ENCODE measurements at places on chromosomes 12 and 14. TPM values are rescaled to one million over a fixed set of nuclear protein-coding genes. Genes with fewer than 3 reads are reported as not detected.

The SPIC gene
- not detected for total RNA-seq

The REP15 gene
- total RNA-seq, result 0.46 TPM

The TMEM132C gene
- total RNA-seq, result not detected

The OAS2 gene
- total RNA-seq, result 62.2 TPM

The NINJ2 gene
- total RNA-seq, result 2.5 TPM

The ATF1 gene
- 42.8 TPM for total RNA-seq

The SNRPF gene
- total RNA-seq, result 19.3 TPM

The IFNG-AS1 gene
- total RNA-seq, result 2.0 TPM

The PROX2 gene
- total RNA-seq, result 0.10 TPM

The KRT72 gene
- total RNA-seq, result 28.7 TPM

The TMPRSS12 gene
- total RNA-seq, result not detected

The NRXN3 gene
- total RNA-seq, result not detected

The TXNDC16 gene
- total RNA-seq, result 9.0 TPM

The CDK4 gene
- 47.0 TPM for total RNA-seq

- no peak for DNase-seq
These were observed 112.3 kb upstream of the KRR1 start for GRCh38 chr12:75623631-75624154.

- no peak for DNase-seq
These were observed 89.5 kb upstream of the SLC38A2 start for GRCh38 chr12:46461907-46462640.

- no peak for DNase-seq
These were observed 10.0 kb upstream of the NRDE2 start for GRCh38 chr14:90341784-90342183.

DNA sequence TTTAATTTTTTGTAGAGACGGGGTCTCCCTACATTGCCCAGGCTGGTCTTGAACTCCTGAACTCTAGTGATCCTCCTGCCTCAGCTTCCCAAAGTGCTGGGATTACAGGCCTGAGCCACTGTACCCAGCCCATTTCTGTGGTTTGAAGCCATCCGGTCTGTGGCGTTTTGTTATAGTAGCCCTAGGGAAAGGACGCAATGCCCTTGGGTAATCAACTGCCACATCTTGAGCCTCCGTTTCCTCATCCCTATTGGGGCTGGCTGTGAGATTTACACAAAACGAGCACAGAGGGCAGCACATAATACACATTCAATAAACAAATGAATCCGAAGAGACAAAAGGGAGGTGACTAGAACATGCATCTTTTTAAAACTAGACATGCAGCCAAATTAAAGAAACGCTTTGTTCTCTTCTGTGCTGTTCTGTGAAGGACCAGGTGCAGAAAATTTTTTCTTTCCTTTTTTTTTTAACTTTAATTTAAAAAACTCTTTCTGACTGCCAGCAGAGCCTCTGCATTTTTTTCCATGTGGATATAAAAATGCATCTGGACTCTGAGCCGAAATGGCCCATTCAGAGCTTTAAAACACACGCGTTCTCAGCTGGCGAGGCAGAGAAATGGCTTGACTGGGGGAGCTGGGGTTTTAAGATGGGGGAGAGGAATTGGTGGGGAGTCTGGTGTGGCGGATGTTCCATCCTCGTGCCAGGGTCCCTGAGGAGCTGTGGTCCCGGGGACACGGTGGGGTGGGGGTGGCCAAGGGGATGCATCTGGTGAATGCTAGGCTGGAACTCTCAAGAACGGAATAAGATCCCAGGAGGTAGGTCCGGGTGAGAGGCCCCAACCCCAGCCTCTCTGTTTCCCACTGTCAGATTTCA is 119.0 kb downstream of the RBM19 start:
- no peak for DNase-seq

- DNase-seq, result peak; percentile 5
These were observed 303 bp downstream of the SAMD4A start for GRCh38 chr14:54567224-54567638.

GRCh38 chr14:101810897-101811621 is 49.5 kb downstream of the PPP2R5C start:
- no peak for DNase-seq

GRCh38 chr12:131766382-131767107 is 55.7 kb downstream of the SFSWAP start:
- no peak for DNase-seq

GRCh38 chr14:101948666-101949216 is 15.6 kb upstream of the DYNC1H1 start:
- no peak for DNase-seq

GRCh38 chr12:105713606-105714305 is 383.3 kb downstream of the C12orf75 start:
- DNase-seq, result no peak

DNA sequence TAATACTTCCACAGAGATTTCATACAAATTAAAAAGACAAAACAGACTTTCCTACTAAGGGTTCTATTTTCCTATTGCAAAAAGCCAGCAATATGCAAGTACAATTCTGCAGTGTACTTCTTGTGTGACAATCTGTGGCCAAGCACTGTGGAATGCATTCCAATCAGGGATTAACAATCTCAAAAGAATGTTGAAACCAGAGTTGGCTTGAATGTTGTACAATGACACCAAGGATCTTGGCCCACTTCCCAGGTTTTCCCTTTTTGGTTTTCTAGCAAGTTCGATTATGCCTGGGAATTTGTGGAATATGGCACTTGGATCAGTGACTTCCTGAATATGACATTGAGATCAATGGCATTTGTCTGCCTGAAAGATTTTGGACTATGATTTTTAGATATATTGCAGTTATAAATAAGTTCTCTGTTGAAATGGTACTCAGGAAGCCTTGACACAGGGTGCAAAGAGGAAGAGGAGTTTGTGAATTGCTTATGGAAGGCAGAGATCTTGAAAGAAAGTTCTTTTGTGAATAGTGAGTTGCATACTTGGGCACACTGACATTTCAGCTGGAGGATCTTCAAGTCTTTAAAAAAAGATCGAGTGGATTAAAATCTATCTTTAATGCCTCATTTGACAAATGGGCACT is 81.4 kb upstream of the FERMT2 start:
- DNase-seq, result no peak

GRCh38 chr14:103195828-103196615 is 72.8 kb downstream of the TNFAIP2 start:
- DNase-seq, result no peak

DNA sequence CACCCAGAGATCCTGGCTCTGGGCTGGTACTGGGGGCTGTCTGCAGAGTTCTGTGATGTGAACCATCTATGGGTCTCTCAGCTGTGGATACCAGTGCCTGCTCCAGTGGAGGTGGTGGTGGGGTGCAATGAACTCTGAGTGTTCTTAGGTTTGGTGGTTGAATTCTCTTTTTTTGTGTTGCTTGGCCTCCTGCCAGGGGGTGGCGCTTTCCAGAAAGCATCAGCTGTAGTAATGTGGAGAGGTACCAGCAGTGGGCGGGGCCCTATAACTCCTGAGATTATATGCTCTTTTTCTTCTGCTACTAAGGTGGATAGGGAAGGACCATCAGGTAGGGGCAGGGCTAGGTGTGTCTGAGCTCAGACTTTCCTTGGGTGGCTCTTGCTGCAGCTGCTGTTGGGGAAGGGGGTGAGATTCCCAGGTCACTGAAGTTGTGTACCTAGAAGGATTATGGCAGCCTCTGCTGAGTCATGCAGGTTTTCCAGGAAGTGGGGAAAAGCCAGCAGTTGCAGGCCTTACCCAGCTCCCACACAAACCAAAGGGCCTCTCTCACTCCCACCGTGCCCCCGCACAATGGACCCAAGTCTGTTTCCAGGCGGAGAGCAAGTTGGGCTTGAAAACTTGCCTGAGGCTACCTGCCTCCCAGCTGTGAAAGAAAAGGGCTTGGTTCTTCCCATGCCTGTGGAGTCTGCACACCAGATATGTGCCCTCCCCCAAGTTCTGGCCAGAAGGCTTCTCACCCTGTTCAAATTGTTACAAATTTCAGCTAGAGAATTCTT is 18.6 kb downstream of the CCER1 start:
- no peak for DNase-seq

GRCh38 chr14:61334197-61334701 is 12.9 kb downstream of the PRKCH start:
- DNase-seq, result no peak

GRCh38 chr12:6708960-6709394 is 8.4 kb upstream of the PIANP start:
- DNase-seq, result no peak

GRCh38 chr14:37399517-37399916 is 195.5 kb downstream of the FOXA1 start:
- no peak for DNase-seq

DNA sequence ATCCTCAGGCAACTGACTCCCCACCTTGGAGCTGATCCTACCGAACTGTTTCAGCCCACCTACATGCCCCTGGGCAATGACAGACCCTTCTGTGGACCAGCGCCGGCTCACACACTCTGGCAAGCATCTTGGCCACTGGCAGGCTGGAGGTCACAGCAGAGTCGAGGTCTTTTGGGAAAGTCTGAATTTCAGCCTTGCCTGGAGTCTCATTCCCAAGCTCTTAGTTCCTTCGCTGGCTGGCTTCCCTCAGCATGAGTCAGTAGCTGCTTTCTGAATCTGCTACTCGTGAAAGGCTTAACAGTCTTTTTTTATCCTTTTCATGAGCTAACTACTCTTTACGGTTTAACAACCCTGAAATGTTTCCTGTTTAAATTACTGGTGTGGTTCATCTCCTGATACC is 44.5 kb downstream of the ASCL4 start:
- DNase-seq, result no peak

DNA sequence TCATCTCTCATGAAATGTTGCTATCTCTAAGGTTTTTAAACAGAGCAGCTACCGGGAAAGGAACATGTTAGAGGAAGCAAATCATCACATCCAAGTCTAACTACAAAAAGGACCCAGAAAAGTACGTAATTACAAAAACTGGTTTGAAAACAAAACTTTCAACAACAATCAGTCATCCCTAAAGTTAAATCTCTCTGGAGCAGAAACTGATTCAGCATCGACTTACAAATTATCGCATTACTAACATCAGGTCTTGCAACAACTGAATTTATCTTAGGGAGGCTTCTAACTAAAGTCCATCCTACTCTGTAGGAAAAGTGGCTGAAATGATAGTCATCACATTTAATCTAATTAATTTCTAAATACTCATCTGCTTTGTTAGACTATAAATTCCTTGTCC is 137.0 kb downstream of the MED13L start:
- DNase-seq, result no peak

GRCh38 chr14:29161593-29161992 is 395.0 kb downstream of the FOXG1 start:
- DNase-seq, result no peak

- DNase-seq, result no peak
These were observed at the start of gene CLEC7A for GRCh38 chr12:10130042-10130441. TSS of gene CLEC7A (minus strand) at chr12:10130199. CDS start at chr12:10130082, 117 bp downstream.

- no peak for DNase-seq
These were observed 179.6 kb downstream of the TMTC2 start for GRCh38 chr12:82866227-82866775.

DNA sequence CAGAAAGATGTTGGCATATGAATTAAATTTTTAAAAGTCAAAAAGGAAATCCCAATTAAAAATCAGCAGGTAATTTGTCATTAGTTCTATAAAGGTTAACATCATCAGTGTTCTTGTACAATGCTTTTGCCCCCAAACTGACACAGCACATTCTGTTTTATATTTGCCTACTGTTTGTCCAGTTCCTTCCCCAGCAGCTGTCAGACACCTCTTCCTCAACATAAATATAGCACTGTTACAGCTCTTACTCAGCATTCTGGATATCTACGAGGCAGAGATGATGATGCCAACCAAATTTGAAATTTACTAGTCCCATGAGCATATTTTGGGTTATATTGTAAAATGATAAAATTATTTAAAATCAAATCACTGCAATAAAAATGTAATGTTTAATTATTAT is 124.6 kb downstream of the SINHCAF start:
- DNase-seq, result no peak

- peak; percentile 24 for DNase-seq
These were observed 947 bp downstream of the AEBP2 start for GRCh38 chr12:19440019-19440858.

DNA sequence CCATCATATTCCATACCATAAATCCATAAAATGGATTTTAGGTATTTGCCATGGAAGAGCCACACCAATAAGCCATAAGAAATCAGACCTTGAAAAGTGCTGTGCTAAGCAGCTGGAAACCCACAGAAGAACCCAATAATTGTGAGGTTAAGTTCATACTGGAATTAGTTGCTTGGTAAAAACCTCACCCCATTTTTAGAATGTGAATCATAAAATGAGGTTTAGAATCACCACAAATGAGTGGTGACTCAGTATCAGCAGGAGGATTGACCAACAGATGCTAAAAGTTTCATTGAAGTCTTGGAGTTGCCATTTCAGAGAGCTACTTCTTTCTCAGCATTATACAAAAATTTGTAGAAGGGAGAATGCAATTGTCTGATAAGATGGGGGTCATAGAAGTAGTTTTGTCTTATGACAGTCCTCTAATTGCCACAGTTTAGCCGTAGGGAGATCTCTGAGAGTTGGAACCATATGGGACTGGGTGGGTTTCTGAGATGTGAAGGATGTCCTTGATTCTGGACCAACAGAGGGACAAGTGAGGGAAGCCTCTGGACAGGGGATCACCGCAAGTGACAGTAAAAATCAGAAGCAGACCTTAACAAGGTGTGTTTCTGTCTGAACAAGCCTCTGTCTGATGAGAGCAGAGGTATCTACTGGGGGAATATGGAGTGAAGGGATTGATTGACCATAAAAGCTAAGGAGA is 1.4 kb upstream of the STON2 start:
- DNase-seq, result no peak

DNA sequence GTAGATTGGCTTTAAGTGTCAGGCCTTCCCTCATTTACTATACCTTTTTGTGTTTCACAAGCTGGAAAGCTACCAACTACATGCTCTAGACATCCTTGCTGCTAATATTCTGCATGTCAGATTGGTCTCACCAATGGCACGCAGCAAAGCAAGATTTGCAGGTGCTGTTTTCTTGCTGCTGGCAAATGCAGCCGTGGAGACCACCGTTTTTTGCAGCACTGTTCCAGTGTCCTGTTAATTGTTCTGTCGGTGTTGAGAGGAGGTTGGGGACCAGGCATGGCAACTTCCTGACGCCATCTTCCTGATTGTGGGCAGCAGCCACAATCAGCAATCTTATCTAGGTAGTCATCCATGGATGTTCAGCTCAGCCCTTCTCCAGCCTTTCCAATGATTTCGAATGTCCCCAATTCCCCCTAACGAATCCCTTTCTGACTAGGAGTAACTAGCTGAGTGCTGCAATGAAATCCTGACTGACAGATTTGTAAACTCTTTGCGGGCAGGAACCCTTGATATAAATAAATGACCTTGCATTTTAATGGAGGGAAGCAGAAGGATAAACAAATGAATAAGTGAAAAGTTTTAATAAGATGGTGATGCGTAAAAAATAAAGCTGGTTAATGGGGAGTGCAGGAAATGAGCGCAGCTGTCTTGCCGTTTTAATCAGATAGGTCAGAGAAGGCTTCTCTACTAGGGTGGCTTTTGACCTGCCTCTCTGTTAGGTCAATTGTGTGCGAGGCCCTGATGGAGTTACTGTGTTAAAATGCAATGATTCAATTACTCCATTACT is 574 bp upstream of the CRADD start:
- no peak for DNase-seq

- no peak for DNase-seq
These were observed 31.2 kb downstream of the SUPT16H start for GRCh38 chr14:21352587-21352986.

GRCh38 chr14:97061198-97061597 is 264.0 kb downstream of the VRK1 start:
- DNase-seq, result no peak

All from T-cell (primary cell).